Left renal cortex interstitium (tissue), 4 donors: ENCODE measurements at places on chromosomes 1 and 21. TPM values are rescaled to one million over a fixed set of nuclear protein-coding genes. Genes with fewer than 3 reads are reported as not detected.

APOBEC4 gene
- not detected for polyA plus RNA-seq

DNA sequence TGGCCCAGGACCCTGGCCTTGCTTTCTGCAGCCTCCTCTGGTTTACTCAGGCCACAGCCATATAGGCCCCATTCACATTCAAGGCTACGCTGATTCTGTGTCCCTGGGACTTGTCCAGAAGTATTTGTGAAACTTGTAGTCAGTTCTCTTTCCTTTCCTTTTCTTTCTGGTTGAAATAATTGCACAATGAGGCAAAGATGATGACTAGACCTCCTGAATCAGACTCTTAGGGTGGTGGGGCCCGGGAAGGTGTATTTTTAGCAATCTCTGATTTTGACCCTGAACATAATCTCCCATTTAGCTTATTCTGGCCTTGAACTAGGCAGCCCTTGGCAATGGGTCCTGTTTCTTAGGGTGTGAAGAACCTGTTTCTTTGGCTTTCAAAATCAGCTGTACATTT is 39.9 kb downstream of the STUM start:
- DNase-seq = no peak

TSPEAR gene
- 0.57 TPM for polyA plus RNA-seq

GRCh38 chr1:80447526-80447925 is 1353.2 kb upstream of the ADGRL2 start:
- DNase-seq = no peak

- no peak for DNase-seq
Measured at GRCh38 chr1:3105167-3105863, 36.3 kb downstream of the PRDM16 start.

DNA sequence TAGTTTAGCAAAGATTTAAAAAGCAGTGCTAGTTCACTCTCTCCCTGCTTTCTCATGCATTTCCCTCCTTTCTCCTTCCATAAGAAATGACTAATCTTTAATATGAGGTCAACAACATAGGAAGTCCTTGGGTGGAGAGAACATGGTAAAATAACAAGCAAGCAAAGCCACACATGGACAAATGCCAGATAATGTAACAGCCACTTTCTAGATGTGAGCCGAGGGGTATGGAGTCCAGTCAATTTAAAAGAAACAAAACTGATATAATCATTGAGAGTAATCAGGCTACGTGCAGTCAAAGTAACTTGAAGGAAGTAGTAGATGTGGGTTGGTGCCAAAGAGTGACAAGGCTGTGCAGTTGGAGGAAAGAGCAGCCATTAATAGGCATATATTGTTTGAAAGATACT is 69.6 kb downstream of the DUSP10 start:
- no peak for DNase-seq

DNA sequence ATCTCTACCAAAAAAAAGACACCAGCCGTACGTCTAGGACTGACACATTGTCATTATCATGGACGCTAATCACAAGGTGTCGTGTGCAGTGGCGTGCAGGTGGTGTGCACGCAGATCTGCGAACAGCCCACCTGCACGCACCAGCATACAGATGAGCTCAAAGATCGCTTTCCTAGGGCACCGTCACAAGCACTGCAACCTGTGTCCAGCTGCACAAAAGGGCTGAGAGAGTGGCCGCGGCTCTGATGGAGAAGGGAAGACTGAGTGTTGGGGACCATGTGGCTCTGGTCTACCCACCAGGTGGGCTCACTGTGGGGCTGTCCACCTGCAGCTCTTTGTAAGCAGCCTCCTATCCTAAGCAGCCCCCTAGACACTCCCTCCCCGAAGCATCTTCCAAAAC is 50.9 kb downstream of the S100B start:
- no peak for DNase-seq

DNA sequence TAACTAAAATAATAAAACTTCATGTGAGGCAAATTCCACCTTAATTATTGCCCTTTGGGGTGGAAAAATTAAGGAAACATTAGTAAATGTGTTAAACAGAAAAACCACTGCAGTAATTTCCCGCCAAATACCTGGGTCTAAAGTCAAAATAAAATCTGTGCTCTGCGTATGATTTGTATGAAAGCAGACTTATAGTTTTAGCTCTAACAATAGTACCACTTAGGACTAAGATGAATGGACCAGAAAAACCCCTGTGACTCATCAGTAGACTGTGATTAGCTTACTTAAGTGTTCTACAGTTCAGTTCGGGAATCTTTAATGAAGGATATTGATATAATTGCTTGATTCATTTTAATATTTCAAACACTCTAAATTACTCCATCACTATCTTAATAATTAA is 23.3 kb upstream of the C1orf105 start:
- DNase-seq = no peak

DNA sequence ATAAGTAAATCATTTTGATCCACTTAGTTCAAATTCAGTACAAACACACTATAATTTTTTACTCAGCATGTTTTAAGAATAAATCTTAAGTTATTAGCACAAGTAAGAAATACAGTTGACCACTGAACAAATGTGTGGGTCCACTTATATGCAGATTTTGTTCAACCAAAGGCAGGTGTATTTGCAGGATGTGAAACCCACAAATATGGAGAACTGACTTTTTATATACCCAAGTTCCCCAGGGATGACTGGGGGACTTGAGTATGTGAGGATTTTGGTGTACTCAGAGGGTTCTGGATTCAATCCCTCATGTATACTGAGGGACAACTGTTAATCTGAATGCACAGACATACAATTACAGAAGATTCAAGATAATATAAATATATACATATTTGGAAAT is 25.7 kb upstream of the ERICH3 start:
- DNase-seq = no peak

SLC16A4 gene
- 78.8 TPM for polyA plus RNA-seq

IBA57 gene
- 5.9 TPM for polyA plus RNA-seq

DNA sequence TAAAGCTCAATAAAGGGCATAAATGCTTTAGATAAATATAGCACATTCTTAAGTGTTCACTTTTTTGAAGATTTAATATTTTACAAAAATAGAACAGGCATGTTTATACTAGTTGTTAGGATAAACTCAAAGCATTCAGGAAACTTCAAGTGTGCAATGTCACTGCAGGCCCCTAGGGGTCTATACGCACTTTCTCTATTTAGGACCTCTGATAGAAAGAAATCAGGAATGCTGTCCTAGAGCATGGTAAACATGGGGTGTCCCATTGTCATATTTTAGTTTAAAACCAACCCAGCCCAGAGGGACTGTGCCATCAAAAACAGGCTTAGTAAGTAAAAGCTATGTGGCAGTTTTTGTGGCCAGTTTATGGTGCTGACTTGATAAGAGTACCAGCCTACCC is 102.2 kb downstream of the BARHL2 start:
- no peak for DNase-seq

DNA sequence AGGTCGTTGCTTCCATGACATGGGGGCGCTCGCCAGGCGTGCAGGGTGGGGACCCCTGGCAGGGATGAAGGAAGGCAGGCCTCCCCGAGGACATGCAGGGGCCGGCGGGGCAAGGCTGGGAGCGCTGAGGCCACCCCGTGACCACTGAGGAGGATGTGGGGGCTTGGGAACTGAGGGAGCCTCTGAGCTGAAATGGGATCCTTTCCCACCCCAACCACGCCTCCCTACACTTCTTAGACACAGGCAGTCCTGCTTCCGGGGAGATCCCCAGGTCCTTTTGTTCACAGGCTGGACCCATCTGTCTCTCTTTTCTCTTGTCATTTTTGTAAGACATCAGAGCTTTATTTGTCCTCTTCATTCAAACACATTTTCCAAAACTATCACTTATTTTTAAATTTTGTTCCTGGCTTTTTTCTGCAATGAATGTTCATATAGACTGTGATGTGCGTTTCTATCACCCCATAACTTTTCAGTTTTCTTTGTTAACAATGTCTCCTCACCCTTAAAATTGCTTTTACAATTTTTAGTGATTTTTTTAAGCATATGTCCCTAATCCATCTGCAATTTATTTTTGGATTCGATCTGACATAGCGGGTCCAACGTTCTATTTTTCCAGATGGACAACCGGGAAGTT is 156.7 kb upstream of the BACE2 start:
- no peak for DNase-seq

SLC25A24 gene
- 58.7 TPM for polyA plus RNA-seq

MYOC gene
- 0.24 TPM for polyA plus RNA-seq

GRCh38 chr21:15706696-15707095 is 23.1 kb upstream of the USP25 start:
- DNase-seq = no peak

- DNase-seq = no peak
Measured at GRCh38 chr1:226487921-226488320, 60.6 kb upstream of the STUM start.

DNA sequence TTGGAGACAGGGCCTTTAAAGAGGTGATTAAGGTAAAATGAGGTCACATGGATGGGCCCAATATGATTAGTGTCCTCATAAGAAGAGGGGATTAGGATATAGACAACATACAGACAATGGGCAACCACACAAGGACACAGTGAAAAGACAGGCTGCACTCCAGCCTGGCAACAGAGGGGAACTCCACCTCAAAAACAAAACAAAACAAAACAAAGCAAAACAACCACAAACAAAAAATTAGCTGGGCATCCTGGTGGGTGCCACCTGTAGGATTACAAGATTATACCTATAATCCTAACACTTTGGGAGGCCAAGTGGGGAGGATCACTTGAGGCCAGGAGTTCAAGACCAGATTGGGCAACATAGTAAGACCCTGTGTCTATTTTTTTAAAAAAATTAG is 4.8 kb upstream of the MDM4 start:
- no peak for DNase-seq

BLACAT1 gene
- polyA plus RNA-seq = 2.8 TPM

- DNase-seq = no peak
Measured at GRCh38 chr1:48006264-48006663, 9.1 kb upstream of the TRABD2B start.

PYHIN1 gene
- polyA plus RNA-seq = 0.24 TPM

GRCh38 chr1:9037476-9038337 is 11.5 kb upstream of the SLC2A7 start:
- DNase-seq = no peak

DNA sequence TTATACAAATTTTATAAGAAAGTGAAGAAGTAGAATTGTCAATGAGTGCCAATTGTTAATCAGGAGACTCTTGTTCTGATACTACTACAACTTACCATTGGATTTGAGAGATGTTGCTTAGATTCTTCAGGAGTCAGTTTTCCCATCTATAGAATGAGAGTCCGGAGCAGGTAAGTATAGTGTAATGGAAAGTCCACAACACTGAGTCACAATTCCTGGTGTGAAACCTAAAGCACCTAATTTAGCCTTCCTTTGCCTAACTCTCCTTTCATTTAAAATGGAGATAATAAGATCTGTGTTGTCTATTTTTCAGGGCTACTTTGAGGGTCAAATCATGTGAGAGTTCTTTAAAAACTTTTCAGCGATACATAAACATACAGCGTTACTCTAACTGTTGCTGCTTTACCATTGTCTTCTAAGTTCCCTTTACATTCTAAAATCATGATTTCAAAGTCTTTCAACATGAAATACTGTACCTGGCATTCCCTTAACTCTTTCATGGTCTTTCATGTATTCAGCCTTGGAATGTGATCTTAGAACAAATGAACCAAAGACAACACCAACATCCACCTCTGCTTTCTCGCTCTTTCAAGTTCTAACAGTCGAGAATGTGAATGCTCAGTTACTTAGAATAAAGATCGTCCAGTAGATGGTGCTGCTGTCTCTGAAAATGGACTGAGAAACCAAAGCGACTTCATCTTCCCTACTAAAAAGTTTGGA is 90.9 kb downstream of the SLC30A10 start:
- DNase-seq = peak; percentile 50

DNA sequence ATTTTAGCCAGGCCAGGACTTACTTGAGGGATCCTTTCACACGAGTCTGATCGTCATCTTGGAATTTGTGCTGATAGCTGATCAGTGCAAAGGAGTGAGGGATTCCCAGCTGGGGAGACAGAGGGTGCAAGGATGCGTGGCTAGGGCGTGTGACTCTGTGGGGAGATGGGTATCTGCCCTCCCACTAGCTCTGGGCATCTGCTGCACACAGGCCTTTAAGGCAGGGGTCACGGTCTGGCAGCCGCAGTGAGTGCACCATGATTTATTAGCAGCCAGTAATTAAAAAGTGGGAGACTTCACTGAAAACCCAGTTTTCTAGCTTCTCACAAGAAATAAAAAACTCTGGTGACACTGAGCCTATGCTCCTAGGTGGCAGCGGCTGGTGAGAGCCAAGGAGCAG is 20.4 kb downstream of the THAP3 start:
- no peak for DNase-seq

GRCh38 chr1:42674682-42675081 is 7.5 kb upstream of the YBX1 start:
- no peak for DNase-seq

DNA sequence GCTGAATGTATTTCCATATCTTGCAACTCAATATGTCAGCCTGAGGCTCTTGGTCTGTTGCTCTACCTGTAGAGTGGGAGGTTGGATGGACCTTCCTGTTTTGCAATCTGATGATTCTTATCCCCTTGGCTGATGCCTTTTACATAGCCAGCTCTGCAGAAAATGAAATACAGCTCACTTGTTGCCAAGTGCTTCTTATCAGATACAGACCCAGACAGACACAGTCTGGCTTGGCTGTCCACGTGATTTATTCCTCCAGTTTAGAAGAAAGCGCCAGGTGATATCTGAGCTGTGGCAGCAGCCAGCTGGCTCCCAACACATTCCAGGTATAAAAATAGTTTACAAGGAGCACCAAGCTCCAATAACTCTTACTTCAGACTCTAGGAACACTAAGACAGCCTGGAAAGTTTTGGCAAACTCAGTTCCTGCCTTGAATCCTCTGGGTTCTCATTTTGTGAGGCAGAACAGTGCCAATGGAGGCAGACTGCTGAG is 479.2 kb upstream of the USP24 start:
- no peak for DNase-seq

GRCh38 chr1:57132993-57133622 is 167.3 kb upstream of the C8B start:
- DNase-seq = no peak

C1orf53 gene
- polyA plus RNA-seq = 1.7 TPM

DNA sequence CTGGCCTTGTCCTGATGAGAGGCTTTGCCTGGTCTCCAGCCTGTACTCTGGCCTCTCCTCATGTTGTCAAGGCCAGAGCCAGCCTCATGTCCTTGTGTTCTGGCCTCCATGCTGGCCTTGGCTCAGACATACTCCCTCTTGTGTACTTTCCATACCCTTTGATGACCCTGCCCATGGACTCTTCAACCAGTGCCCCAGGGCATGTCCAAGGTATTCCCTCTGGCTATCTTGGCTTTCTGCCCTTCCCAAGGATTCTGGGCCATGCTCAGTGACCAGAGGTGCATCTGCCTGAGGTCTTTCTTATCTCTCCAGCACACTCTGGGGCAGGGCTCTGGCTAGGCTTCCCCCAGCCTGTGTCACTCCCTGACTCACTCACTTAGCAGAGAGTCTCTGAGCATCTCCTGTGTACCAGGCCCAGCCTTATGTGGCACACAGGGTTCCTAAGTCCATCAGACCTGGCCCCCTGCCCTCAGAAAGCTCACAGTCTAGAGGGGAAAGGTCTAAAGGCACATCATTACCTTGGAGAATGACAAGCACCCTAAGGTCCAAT is 141.4 kb upstream of the GRIK3 start:
- no peak for DNase-seq

KCND3 gene
- 1.3 TPM for polyA plus RNA-seq
